GM13976 (cell line): ENCODE measurements at places on chromosomes 2 and 18.

DNA sequence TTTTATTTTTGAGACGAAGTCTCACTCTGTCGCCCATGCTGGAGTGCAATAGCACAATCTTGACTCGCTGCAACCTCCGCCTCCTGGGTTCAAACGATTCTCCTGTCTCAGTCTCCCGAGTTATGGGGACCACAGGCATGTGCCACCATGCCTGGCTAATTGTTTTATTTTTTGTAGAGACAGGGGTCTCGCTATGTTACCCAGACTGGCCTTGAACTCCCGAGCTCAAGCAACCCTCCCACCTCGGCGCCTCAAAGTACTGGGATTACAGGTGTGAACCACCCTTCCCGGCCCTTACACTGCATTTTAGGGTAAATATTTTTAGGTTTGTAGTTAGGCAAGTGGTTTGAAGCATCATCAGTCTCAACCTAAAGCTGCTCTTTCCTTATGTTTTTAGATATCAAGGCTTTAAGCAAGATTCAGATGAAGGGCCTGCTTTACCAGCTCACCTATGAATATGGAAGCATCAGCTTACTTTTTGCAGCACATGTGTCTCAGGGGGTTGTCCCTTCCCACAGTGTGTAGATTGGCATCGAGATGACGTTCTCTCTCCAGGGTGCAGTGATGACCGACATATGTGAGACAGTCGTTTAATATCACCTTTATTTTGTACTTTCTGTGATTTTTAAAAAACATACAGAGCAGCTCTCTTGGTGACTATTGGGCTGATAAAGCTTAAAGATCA is 47.2 kb downstream of the ATIC start:
- DNase-seq = no peak

DNA sequence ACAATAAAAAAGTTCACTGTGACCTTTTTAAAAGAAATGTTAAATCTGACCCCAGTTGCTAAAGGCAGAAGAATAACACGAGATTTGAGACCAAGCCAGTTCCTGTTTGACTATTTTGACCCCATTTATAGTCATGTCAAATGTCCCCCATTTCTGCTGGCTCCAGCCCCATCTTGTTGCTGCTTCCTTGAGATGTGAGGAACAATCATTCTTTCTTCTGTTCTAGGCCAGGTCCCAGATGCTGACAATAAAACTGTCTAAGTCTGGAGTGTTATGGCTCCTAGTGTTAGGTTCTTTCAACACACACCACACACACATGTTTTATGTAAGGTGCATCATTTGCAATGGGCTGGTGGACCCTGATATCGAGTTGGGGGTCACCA is 92.0 kb upstream of the CYP1B1 start:
- DNase-seq = no peak

- DNase-seq = no peak
Observed at GRCh38 chr2:150279686-150280085, 207.8 kb downstream of the RND3 start.

DNA sequence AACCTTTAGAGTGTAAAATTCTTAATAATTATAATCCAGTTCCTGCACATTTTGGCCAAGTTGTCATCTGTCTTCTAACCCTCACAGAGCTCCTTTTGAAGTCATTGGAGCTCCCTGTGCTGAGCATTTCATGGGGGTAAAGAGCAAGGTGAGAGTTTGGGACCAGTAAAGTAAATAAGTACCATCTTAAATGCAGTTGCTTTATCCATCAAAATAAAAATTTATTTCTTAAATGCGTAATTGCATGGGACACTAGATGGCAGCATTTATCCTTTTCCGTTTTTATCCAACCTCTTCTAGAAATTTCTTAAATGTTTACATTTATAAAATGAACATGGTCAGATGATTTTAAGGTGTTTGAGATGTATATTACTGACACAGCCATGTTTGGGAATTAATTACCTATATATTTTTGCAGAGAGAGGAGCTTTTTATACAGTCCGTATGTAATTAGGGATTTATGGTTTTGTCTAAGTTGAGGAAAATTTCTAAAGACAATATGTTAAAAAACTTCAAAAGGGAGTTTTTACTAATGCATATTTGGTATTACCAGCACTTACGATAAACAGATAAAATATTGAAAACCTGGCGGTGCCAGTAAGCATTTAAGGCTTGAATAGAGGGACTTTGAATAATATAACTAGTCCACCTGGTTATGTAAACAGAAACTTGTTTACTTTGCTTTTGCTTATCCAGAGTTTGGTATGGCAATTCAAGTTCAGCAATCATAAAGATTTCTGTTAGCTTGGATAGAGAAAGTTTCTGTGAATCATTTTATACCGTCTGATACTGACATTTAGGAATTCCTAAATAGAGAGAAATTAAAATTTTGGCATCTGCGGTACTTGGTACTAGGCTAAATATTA is 54.5 kb downstream of the ACSL3 start:
- DNase-seq = no peak

DNA sequence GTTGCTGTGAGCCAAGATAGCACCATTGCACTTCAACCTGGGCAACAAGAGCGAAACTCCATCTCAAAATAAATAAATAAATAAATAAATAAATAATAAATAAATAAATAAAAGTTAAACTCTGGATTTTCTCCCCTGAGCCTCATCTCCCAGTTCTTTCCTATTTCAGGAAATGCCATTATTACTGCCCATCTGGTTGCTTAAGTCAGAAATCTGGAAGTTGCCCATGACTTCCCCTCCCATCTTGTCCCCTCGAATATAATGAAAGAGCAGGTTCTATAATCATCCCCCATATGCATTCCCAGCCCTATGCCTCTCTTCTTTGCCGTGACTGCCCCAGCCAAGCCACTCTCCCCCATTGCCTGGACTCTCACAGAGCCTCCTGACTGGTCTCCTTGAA is 4.2 kb upstream of the PSD4 start:
- no peak for DNase-seq

- DNase-seq = no peak
Observed at GRCh38 chr2:13508671-13509070, 791.9 kb downstream of the TRIB2 start.

- no peak for DNase-seq
Observed at GRCh38 chr2:33617401-33617800, 18.3 kb upstream of the FAM98A start.

GRCh38 chr2:29075894-29076705 is 1.8 kb upstream of the PCARE start:
- DNase-seq = no peak

GRCh38 chr2:156852681-156853080 is 404.8 kb upstream of the GALNT5 start:
- DNase-seq = no peak

GRCh38 chr2:221969087-221969829 is 329.5 kb downstream of the PAX3 start:
- DNase-seq = peak; percentile 34
